Left colon (tissue), 2 donors: ENCODE measurements at places on chromosomes 7 and 10. TPM values are rescaled to one million over a fixed set of nuclear protein-coding genes. Genes with fewer than 3 reads are reported as not detected.

CHAT gene
- total RNA-seq = 0.82 TPM

HELLS gene
- total RNA-seq = 11.6 TPM

PDE1C gene
- 2.1 TPM for total RNA-seq

ANK3 gene
- total RNA-seq = 95.4 TPM

NYAP1 gene
- total RNA-seq = 0.47 TPM

MBLAC1 gene
- total RNA-seq = 2.7 TPM

DNA sequence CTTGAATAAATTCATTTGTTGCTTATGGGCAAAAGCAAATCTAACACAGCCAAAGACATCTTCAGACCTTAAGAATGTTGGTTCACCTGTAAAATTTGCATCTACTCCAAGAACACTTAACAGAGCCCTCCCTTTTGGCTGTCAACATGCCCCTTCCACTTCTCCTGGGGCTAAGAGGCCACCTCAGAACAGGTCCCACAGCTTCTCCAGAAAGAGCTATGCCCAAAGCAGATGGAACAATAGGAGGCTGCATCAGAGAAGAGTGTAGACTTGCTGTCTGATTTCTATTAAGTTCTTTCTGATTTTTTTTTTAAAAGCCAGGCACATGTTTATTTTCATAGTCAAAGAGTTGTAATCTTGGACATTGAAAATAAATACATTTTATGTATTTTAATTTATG is 26.1 kb upstream of the TRIL start:
- no peak for DNase-seq

DNA sequence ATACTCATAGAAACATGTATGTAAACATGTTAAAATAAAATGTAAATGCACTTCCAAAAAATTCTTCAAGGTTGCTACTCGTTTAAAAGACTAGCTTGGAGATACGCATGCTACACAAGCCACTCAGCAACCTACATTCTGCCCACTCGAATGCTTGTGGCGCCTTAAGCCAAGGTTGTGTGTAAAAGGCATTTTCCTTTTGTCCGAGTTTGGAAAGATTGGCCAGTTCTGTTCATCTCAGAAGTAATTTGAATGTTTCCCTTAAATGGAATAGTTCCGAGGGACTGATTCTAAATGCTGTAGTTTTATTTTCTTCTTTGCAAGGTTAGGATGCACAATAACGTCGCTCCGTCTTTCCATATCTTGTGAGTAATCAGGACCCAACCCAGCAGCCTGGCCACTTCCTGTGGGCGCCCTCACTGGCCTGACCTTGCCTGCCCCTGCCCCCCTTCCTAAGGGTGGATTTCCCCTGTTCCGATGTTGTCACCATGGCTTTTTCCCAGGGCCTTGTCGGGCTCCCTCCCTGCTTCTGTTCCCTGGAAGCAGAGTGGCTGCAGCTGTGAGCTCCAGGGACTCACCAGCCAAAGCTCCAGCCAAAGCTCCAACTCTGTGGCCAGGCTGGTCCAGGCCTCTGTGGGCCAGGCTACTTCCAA is 70.6 kb downstream of the PTPRE start:
- peak; percentile 65 for DNase-seq

- DNase-seq = no peak
Observed at GRCh38 chr7:33157311-33157710, 27.9 kb downstream of the BBS9 start.

DNA sequence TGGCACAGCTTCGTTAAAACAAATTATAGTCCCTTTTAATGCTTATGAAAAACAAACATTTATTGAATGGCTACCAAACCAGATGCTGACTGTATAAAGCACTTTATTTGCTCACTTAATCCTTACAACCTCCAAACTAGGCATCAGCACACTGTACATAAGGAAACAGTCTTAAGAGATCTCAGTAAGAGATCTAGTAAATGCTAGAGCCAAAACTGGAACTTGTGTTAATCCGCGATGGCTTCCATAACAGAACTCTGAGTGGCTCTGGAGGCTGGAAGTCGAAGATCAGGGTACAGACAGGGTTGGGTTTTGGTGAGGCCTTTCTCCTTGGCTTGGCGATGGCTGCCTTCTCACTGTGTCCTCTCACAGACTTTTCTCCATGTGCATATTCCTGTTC is 27.0 kb downstream of the PDZD8 start:
- DNase-seq = no peak

GRCh38 chr10:74628136-74628535 is 198.3 kb upstream of the KAT6B start:
- no peak for DNase-seq

DNA sequence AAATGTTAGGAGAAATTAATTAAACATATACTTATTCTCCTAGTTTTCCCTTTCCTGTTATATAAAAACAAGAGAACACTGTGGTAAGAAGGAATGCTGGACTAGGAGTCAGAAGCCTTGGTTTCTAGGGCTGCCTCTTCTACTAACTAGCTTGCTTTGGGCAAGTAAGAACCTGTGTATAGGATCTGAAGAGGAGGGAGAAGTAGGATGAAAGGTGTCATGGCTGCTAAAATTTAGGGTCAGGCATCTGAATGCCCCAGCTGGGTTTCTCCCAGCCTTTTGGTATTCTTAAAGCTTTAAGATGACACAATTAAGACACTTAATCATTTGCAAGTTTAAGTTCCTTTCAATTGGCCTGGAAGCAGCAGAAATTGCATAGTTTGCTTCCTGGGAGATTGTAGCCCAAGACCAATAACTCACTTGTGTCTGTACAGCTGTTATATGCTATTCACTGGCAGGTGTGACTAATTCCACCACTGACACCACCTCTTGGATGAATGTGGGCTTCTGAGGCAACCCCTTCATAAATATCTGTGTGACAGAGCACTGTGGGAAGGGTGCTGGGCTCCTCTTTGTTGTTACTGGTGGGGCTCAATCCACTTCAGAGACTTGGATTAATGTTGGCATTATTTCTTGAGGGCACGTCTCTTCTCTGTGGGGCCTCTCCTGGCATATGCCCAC is 137.2 kb downstream of the LRMDA start:
- no peak for DNase-seq

DNA sequence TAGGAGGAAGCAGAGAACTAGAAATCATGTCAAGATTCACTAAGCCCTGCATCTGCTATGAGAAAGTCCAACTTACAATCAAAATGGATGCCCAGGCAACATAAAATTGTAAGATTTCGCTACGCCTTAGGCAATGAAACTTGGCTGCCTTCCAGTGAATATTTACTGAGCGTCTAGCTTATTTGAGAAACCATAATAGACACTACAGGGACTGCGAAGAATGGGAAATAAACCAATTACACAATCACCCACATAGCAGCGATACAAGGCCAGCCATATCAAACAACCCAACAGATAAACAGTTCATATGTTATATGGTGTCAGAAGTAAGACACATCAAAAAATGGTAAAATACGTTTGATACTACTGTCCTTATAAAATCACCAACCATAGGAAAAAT is 545.0 kb upstream of the C7orf33 start:
- no peak for DNase-seq

DNA sequence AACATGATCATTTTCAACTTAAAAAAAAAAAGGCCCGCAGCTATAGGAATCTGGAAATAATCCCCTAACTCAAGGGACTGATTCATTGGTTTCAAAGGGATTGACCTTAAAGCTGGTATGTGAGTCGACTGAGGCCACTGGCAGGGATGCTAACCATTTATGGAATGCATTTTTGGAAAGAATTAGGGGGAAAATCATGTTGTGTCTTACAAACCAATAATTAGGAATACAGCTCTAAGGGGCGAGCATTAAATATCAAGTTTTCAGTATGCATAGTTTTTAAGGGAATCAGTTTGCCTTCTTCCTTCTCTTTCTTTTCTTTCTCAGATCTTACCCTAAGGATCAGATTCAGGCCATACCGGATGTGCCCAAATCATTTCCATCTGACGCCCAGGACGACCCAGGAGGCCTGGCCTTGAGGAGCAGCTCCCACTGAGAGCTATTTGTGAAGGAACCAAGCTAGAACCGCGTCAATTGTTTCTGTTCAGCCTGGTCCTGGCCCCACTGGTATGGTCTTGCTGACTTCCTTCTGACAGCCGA is 48.7 kb downstream of the BPGM start:
- DNase-seq = no peak

GRCh38 chr10:19451937-19452336 is 364.3 kb upstream of the PLXDC2 start:
- DNase-seq = no peak

- DNase-seq = no peak
Observed at GRCh38 chr7:137932881-137933269, 69.0 kb downstream of the CREB3L2 start.

DNA sequence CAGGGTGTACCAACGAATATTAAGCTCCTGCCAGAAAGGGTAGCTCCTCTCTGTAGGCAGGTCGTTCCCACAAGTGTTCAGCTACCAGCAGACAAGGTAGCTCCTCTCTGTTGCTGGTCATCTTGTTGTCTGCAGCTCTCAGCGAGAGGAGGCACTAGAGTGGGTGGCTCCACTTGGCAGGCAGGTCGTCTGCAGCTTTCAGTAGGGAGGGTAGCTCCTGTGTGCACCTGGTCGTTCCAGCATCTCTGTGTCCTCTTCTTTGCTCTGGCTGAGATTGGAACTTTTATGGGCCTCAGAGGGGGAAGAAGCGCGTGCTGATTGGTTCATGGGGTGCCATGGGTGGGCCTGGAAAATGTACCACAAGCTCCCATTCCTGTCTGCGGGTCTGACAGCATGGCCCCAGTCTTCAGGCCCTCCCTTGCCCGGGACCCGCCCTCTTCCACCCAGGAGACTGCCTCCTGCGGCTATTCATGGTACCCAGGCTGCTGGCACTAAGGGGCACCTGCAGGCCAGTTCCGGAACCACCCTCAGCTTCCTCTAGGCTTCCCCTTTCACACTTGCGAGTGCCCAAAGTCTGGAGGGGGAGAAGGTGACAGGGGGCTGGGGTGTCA is 63.9 kb upstream of the CACNA2D1 start:
- DNase-seq = no peak

DNA sequence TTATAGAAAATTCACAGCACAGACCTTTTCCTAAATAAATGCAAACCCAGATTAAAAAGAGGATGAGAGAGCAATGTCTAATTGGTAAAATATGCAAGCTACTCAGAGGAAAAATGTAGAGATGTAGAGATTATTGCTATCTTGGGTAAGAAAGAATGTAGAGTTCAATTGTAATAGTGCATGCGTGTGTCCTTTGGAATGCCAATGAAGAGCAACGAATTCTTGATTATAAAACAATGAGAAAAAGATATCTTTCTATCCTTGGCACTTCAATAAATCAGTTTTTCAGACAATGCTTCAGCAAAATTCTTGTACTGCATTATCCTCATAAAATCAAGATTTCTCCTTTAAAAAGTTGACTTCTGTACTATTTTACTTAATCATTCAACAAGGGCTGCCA is 50.9 kb downstream of the SEMA3D start:
- no peak for DNase-seq

DNA sequence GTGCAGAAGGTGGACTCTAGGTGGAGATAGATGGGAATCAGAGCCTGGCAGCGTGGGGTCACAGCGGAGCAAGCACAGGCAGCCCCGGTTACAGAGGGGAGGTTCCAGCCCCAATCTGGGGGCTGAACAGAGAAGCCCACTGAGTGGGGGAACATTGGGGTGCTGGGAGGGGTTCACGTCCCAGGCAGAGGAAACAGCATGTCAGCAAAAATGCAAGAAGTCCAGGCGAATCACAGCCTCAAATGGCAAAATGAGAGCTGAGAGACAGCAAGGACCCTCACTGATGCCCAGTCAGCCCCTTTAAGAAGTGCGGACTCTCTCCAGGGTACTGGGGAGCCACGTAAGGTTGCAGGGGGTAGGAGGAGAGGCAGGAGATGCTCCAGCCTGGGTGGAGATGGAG is 62.0 kb downstream of the ELFN1 start:
- DNase-seq = no peak

DNA sequence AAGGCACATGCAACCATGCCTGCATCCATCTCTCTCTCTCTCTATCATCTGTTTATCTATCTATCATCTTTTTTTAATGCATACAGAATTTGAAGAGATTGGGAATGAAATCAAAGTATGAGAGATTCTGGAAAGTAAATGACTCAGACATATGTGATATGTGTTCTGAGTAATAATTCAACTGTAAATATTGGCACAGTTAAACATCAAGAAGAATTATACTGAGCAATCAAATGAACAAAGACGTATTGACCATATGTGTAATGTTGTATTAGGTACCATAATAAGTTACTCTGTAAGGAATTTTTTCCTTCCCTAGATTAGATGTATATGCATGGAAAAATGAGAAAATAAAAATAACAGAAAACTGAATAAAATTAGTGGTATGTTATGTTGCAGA is 108.3 kb downstream of the SUGCT start:
- DNase-seq = no peak

- no peak for DNase-seq
Observed at GRCh38 chr10:30817541-30817940, 188.0 kb upstream of the LYZL2 start.

DNA sequence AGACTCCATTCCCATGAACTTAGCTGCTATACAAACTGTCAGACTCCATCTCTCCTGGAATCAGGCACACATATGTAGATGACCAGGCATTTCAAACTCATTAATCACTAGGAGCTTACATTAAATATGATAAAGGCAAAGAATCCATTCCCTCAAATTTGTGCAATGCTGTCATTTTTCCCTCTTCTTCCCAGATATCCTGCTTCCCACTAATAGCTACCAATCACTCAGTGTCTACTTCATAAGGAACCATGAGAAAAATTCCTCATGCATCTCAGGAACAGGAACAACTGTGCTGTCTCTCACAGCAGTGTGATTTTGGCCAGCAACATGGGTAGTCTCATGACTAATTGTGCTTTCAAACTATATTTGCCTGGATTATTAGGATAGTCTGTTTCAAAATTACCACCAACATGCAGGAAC is 133.9 kb downstream of the DKK1 start:
- no peak for DNase-seq

DNA sequence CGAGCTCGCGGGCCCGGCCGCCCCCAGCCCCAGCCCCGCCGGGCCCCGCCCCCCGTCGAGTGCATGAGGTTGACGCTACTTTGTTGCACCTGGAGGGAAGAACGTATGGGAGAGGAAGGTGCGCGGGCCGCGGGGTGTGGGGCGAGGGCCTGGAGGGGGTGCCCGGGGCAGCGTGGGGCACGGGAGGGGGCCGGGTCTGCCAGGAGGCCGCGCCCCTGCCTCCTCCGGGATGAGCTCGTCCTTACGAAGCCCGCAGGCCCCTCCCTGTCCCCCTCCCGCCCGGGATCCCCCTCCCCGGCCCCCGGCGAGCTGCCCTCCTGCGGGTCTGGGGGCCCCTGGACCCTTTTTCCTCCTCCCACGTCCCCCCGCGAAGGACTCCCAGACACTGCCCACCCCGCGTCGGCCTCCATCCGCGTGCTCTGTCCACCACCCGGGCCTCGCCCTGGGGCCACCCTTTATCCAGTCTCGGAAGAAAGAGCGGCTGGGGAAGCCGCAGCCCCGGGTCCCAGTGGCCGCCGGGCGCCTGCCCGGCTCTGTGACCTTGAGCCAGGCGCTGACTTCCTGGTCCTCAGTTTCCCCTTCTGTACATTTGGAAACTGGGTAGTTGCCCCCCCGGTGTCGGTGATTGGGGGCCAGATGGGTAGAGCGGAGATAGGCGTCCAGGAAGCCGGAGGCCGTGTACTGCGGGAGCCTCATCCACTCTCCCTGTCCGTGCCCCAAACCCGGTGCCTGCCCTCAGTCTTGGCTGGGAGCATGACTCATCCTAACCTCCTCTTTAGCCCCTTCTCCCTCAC is 521 bp downstream of the LIMK1 start:
- peak; percentile 37 for DNase-seq

- peak; percentile 64 for DNase-seq
Observed at GRCh38 chr7:51349820-51350545, 33.4 kb upstream of the COBL start.

GRCh38 chr10:99534939-99535763 is 2.4 kb downstream of the NKX2-3 start:
- peak; percentile 26 for DNase-seq
